ENCODE measurements at places on chromosomes 1 and 21.

- DNase-seq, result no peak
Observed at GRCh38 chr21:22657781-22658180, 1659.6 kb downstream of the NCAM2 start.

DNA sequence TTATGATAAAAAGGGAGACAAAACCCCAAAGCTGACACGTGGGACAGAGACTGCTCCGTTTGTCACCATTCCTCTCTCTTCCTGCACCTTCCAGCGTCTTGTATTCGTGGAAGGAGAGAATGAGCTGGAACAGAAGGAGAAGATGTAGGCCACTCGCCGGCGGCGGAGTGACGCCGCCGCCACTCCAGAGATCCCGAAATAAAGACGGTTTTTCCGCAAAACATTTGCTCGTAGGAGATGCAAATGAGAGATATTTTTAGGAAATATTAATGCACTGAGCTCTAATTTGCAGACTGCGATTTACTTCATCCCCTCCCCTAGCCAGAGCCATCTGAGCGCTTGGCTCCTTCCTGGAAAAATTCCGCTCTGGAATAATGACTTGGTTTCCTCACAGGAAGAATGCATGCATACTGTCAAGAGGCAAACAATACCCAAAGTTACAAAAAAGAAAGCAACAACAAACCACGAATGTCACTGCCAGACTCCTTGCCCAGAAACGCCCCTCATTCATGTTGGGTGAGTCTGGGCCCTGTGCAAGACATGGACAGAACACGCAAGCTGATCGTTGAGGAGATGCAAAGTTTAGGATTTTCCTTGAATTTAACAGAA, 18.0 kb upstream of the ADARB1 start:
- no peak for DNase-seq

DNA sequence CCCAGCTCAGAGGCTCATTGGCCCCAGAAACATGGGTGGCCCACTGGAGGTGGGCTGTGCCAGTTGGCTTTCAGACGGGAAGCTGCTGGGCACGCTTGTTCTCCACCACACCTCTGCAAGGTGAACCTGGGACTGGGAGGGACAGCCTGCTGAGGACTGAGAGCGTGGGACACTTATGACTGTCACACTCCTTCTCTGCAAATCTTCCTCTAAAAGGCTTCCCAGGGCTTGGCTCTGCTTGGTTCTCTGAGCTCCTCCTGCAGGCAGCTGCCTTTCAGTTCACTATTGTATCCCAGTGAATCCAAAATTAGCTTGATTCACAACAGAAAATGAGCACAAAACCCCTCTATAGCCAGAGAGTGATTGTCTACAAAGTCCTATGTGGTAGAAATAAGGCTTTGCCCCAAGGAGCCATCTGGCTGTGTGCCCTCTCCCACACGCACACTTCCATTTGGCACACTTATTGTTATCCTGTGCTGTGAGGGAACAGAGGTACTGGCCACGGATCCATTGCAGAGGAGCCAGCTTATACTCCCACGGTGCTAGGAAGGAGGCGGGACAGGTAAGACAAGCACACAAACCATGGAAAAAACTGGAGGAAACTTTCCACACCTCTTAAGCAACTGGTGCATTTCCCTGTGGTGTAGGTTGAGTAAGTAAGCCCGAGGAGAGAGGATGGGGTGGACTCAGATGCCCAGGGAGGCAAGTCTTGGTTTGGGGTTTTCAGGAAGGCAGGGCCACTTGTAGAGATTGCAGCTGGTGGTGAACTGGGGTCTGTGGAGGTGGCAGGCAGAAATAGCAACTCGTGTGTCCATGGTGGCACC, 18.9 kb upstream of the BTG2 start:
- DNase-seq, result peak; percentile 72

DNA sequence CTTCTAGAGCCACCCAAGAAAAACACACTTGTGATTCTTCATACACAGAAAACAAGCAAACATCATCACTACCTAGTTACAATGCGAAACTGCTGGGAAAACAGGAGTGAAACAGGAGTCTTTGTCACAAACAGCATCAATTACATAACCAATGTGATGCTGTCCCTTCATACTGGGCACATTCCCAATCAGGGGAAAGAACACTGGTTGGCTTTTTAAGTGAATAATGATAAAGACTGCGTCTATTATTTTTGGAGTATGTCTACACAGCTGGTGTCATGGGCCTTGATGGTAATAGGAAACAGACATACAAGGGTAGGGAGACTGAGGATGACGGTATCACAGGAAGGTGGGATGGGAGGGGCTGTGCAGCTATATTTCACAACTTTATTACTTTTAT, 43.3 kb downstream of the SIPA1L2 start:
- DNase-seq, result no peak

GRCh38 chr1:10339036-10339567, 59.8 kb upstream of the PGD start:
- no peak for DNase-seq

DNA sequence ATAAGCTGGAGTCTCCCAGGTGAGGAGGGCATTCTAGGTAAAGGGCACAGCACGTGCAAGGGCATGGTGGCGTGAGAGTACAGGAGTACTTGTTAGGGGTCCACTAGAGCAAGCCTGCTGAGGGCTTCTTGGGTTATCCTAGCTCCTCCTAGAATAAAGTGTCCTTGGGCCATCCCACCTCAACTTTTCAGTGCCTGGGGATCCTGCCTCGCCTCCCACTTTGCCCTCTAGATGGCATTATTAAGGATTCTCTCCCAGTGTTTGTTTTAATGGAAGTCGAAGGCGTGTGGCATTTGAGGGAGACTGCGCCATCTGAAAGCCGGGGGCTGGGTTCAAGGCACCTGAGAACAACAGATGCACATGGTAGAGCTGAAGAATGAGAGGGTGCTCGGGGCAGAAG, 74.5 kb upstream of the SELENON start:
- DNase-seq, result no peak

GRCh38 chr1:103561643-103562395, 9.6 kb upstream of the AMY2B start:
- DNase-seq, result no peak

DNA sequence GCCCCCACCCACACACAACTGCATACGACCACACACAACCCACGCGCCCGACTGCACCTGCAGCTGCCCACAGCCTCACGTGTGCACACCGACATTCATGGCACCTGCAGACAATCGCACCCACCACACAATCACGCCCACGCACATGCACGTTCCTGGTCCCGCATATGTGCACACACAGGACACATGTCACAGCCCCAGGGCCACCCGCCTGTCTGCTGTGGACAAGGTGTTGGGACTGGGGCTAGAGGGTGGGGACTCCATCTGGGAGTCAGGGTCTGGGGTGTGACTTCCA, 56.4 kb downstream of the ARHGEF16 start:
- DNase-seq, result no peak

- DNase-seq, result no peak
Observed at GRCh38 chr1:93662481-93663207, 19.0 kb downstream of the BCAR3 start.

- DNase-seq, result no peak
Observed at GRCh38 chr1:58570817-58571216, 6.2 kb downstream of the TACSTD2 start.

- DNase-seq, result no peak
Observed at GRCh38 chr21:33244779-33245105, 15.0 kb downstream of the IFNAR2 start.

GRCh38 chr1:26132128-26132833, 20.7 kb downstream of the PDIK1L start:
- no peak for DNase-seq

DNA sequence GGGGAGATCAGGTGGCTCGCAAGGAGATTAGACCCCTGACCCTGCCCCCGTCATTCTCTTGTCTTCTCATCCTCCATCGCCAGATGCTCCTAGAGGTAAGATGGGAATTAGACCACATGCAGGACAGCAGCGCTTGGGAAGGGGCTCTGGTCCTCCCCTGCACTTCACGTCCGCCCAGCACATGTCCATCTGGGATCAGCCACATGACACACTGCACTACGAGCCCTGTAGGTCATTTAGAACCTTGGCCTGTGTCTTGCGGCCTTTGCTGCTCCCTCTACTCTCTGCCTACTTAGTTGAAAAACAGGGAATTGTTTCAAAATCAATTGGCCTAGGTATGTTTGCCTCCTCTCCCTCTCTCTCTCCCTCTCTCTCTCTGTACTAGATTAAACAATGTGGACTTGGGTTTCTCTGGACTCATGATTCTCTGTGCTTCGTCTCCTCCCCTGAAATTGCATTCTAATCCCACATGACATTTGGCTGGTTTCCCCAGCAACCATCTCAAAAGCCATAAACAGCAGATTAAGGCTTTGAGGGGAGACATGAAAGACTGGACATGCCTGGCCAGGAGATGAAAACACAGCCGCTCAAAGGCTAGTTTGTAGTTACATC, 3.8 kb upstream of the NCMAP start:
- no peak for DNase-seq

GRCh38 chr21:16796776-16797175, 716.1 kb upstream of the CXADR start:
- no peak for DNase-seq

GRCh38 chr1:92465256-92465647, 21.5 kb downstream of the GFI1 start:
- peak; percentile 53 for DNase-seq

- DNase-seq, result no peak
Observed at GRCh38 chr1:237031480-237031879, 10.5 kb upstream of the RYR2 start.

DNA sequence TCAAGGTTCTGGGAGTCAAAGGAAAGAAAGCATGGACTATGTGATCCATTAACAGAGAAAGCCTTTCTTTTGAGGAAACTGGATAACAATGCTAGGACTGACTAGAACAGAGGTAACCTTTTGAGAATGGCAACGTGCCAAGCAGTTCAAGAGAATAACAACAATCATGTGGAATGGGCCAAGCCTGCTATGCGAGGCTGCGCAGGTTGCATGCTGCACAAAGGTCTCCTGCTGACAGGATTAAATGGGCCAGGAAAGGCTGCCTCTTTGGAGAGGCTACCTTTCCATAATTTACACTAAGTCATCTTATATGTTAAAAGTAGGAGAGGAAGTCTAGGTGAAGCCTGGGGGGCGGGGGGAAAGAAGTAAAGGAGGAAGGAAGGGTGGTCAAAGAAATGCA, 5.8 kb downstream of the PCNX2 start:
- DNase-seq, result no peak

DNA sequence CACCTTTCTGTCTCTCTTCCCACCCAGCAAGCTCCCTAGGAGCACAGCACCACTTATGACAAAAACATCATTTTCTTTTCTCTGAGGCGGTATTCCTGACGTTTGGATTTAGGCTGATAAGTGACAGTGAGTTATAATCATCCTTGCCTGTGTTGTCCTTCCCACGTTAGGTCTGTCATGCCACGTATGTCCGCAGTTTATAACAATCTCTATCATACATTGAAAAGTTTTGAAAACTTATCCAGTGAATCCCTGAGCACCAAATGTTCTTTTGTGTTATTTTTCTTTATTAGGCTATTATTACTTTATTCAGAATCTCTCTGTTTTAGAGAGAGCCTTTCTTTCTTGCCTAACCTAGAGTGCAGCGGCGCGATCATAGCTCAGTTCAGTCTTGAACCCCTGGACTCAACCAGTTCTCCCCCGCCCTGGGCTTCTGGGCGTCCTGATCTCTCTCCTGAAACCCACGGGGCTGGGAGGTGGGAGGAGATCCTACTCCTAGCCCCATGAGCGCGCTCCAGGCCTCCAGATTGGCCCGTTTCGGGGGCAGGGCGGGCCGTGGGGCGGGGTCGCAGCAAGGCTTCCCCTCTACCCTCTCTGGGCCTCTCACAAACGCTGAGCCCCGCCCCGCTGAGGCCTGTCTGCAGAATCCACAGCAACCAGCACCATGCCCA, at the start of gene GSTM2:
Gene GSTM2, plus strand, starts transcription at position 606 of the 671 bp plus-strand sequence. Its CDS starts 59 bp downstream, at position 665.
- peak; percentile 96 for DNase-seq

DNA sequence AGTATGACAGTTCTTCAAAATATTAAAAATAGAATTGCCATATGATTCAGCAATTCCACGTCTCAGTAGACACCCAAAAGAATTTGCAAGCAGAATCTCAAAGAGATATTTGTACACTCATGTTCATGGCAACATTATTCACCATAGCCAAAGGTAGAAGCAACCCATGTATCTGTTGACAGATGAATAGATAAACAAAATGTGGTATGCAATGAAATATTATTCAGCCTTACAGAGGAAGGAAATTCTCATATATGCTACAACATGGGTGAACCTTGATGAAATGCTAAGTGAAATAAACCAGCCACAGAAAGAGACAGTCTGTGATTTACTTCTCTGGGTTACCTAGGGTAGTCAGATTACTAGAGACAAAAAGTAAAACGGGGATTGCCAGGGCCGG, 47.0 kb downstream of the NAV1 start:
- DNase-seq, result no peak

GRCh38 chr1:3412376-3412775, 42.1 kb upstream of the ARHGEF16 start:
- no peak for DNase-seq

DNA sequence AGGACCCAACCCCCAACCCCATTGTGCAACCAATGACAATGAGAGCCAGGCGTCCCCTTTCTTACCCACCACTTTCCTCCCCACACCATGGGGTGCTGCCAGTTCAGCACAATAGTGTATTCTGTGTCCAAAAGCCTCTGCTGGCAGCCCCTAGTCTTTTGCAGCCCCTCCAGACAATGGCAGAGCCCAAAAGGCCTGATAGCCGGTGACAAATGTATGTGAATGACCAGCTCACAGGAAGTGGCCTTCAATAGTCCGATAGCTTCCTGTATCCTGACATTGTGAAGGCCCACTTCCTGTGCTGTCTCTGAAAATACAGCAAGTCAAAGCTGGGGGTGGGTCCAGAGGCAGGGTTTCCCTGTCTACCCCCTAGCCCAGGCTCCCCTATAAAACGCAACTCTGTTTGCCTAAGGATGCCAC, 16.6 kb downstream of the SMIM12 start:
- DNase-seq, result no peak

GRCh38 chr1:97041026-97041425, 319.4 kb downstream of the PTBP2 start:
- no peak for DNase-seq

DNA sequence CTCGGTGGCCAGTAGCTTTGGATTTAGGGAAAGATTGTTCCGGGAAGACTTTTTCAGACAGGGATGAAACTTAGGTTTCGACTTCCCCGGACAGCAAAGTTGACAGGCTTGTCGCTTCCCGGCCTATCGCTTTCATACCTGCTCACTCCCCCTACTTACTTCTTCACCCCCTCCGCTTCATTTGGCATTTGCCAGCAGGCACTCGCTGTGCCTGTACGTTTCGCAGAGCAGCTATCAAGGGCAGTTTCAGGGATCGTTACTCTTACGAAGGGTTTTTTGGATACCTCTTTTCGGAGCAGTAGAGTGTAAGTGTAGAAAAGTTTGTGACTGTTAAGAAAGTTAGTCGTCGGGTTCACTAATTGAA, 393 bp downstream of the BLZF1 start:
- peak; percentile 82 for DNase-seq

- no peak for DNase-seq
Observed at GRCh38 chr1:169508432-169509338, 22.9 kb upstream of the SLC19A2 start.

- peak; percentile 40 for DNase-seq
Observed at GRCh38 chr1:148166558-148167492, 14.7 kb upstream of the NBPF11 start.

Measured in activated CD4-positive, alpha-beta T cell treated with anti-CD3 and anti-CD28 coated beads, Interleukin-2, amount 10 ng/mL, durations not matched to agents 24 days and 14 days (primary cell).